ENCODE measurements at places on chromosomes 4 and X.

GRCh38 chr4:3075652-3075981 lies 1.1 kb downstream of the HTT start:
- no peak for DNase-seq

- DNase-seq = no peak
Measured at GRCh38 chr4:100736641-100737451, 219.0 kb upstream of the EMCN start.

DNA sequence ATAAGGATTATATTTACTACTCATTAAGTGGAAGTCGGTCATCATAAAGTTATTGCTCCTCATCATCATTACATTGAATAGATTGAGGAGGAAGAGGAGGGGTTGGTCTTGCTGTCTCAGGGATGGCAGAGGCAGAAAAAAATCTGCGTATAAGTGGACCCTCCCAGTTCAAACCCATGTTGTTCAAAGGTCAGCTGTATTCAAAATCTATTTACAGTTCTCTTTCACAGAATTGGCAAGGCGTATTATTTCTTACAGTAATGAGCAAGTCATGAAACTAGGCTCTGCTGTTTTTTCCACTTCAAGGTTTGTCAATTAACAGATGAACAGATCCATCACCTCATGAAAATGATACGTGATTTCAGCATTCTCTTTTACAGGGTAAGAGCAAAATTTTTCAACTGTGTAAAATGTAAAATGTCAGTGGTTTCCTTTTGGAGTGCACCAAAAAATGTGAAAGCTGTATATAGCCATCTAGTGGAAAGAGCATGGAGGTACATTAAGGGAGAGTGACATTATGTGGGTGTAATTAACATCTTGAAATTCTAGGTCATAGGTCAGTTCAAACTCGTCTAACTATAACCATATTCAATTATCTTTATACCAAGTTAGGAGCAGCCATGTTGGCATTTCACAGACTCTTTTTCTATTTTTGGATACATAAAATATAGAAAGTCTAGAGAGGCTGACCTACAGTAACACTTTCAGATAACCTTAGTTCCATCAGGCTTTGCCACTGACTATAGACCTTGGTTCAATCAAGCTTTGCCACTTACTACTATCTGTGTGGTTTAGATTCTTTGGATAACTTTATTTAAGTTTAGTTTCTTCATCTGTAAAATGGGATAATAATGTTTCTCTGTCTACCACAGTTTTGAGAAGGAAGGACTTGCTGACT lies 30.1 kb downstream of the NEIL3 start:
- DNase-seq = no peak

- DNase-seq = no peak
Measured at GRCh38 chr4:8188085-8188484, 11.0 kb upstream of the SH3TC1 start.

DNA sequence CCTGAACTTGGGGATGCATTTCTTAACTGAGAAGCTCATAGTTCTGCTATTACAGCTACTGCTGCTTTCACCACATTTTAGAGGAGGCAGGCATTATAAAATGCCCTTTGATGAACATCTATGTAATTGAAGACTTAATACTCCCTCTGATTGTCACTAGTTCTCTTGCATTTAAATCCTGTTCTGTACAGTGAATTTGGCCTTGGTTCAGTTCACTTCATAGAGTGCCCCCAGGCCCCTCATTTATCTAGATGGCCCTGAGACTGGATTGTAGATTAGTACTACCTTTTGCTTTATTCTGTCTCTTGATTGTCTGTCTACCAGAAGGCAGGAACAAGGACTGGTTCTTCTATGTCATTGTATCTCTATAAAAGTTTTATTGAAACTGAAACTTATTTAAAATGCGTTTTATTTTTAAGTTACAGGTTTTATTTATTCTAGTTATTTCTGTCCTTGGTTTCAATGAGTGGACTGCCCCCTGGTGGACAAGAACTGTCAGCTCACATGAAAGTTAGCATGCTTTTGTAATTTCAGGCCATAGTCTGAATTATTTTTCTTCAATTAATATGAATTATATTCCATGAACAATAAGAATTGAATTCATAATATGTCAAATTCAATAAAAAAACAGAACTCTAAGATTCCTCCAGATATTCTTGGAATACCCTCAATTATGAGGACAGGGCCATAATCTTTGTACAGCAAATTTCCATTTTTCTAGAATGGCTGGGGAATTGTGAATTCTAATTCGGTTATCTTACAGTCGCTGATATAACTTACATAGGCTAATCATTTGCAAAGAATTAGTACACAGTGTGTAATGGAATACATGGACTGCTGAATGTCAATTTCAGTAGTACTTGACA lies 47.2 kb upstream of the TMEM33 start:
- DNase-seq = peak; percentile 57

- DNase-seq = peak; percentile 25
Measured at GRCh38 chr4:37793562-37793961, 32.9 kb upstream of the PGM2 start.

DNA sequence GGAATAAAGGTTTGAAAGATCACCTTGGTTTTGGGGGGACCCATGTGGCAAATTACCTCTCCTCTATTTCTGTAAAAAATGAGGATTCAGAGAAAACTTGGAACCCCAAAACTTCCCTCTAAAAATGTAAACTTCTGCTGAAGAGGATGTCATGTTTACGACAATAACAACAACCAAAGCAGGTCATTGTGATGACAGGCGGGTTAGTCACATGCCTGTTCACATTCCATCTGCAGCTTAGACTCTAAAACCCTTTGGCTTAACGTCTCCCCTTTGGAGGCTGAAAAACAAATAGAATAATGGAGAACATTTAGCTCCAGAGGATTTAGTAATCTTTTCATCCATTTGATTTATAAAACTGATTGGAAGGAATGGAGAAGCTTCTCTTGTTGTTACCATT lies 75.0 kb upstream of the FAM9C start:
- DNase-seq = no peak

DNA sequence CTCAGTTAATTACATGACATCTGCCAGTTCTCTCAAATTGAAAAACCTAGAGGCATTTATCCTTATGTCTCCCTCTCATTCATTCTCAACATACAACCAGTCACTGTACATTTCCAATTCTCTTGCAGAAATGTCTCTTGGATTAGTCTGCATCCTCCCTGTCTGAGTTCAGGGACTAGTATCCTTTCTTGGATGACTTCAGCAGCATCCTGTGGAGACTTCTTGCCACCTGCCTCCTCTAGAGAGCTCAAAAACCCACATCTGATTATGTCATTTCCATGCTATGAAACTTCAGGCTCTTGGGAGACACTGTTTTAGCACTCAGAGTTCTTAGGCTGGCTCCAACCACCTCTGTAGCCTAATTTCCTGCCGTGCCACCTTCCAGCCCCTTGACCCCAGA lies 515.1 kb upstream of the DIPK2B start:
- DNase-seq = no peak

DNA sequence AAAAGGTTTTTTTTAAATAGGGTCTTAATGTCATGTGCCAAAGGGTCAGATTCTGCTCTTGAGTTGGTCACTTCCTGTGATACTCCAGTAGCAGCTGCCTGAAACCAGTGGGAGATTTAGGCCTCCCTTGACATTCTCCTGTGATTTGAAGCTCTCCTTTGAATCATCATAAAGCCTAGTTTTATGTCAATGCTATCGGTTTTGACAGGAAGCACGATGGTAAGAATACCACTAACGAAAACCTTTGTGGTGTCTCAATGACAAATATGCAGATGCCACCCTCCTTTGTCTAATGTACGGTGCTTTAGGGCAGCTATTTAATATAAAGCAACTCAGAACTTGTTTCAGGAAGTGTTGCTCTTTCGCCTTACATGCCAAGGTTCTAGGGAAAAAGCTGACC lies 44.2 kb downstream of the CCNI start:
- no peak for DNase-seq

Measured in activated naive CD4-positive, alpha-beta T cell treated with anti-CD3 and anti-CD28 coated beads, Interleukin-2, amount 10 ng/mL, durations not matched to agents 7 days and 5 days (primary cell).